Activated naive CD4-positive, alpha-beta T cell treated with Interleukin-2 at 50 U/mL for 16 hours (primary cell): ENCODE measurements at places on chromosomes 7 and 10.

GRCh38 chr10:84590327-84591193 lies 262.2 kb downstream of the CCSER2 start:
- DNase-seq, result no peak

DNA sequence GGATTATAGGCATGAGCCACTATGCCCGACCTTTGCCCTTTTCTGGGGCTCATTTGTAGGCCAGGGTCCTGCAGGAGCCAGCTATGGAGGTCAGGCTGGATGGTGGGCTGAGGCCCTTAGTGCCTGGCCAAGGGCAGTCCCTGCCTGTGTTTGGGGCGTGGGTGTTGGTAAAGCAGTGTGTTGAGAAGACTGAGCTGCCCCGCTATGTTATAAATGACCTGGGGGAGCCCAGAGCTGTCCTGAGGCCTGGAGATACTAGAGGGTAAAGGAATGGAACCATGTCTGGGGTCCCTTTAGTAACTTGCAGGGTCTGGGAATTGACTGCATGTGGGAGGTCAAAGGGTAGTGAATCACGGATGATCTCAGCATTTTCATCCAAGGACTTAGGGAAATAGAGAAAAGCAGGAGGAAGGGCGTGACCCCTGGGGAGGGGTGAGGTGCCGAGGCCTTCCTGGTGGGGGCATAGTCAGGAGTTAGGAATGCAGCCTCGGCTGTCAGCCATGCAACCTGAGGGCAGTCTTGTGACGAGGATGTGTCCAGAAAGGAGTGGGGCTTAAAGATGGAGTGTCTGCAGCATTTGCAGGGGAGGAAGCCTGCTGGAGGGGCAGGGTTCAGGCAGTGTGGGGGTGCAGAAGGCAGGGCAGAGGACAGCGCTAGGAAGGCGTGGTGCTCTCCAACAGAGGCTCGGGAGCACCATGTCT lies 31.5 kb downstream of the TMEM248 start:
- no peak for DNase-seq

GRCh38 chr10:132641966-132642731 lies 104.6 kb downstream of the INPP5A start:
- no peak for DNase-seq

GRCh38 chr7:51035716-51036115 lies 253.0 kb upstream of the GRB10 start:
- no peak for DNase-seq

- DNase-seq, result no peak
Measured at GRCh38 chr10:72270607-72271281, 3.0 kb upstream of the DDIT4 start.

- DNase-seq, result no peak
Measured at GRCh38 chr7:94698275-94698674, 42.3 kb upstream of the SGCE start.

- DNase-seq, result no peak
Measured at GRCh38 chr7:155844526-155844925, 32.3 kb upstream of the SHH start.

GRCh38 chr7:71021131-71021530 lies 110.8 kb upstream of the GALNT17 start:
- DNase-seq, result no peak

GRCh38 chr7:47078241-47078640 lies 503.7 kb downstream of the TNS3 start:
- DNase-seq, result no peak

DNA sequence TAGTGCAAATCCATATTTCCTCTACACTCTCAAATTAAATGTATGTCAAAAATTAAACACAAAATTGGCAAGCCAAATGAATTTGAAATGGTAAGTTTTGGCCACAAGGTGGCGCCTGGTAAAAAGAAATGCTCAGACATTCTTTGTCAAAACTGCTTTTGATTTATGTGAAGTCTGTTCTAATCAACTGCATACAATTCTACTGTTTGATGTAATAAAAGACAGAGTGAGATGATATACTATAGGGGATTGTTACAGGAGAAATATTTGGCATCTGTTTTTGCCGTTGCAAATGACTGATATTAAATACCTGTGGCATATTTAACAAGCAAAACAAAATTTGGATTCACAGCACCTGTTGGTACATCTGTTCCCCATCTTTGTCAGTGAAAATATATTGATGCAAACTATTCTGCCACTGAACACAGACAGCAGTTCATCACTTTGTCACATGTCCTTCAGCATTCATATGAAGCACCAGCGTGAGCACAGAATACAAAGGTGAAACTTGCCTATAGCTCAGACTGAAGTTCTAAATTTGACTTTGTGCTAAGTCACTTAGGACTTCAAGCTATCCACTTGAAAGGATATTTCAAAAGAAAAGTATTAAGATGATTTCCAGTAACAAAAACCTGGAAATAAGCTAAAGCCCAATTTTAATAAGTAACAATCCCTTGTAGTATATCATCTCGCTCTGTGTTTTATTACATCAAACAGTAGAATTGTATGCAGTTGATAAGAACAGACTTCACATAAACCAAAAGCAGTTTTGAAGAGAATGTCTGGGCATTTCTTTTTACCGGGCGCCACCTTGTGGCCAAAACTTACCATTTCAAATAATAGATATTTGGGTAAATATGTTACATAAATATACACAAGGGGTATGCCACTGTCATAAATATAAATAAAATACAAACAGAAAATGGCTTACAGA lies 10.2 kb upstream of the CH25H start:
- peak; percentile 66 for DNase-seq

DNA sequence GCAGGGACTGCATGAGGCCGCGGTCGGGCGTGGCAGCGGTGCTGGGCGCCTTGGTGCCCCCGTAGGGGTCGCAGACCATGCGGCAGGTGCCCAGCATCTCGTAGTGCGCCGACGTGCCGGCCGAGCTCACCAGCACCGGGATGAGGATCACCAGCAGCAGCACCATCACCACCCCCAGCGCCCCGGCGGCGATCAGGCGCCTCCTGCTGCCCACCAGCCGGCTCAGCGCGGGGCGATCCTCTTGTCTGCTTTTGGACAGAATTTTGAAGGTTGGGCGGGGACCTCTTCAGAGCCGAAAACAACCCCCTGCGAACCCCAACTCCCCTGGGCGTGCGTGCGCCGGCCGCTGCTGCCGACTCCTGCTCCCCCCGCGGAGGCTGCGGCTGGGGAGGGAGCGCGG lies 779 bp downstream of the C1QL3 start:
- DNase-seq, result peak; percentile 29

DNA sequence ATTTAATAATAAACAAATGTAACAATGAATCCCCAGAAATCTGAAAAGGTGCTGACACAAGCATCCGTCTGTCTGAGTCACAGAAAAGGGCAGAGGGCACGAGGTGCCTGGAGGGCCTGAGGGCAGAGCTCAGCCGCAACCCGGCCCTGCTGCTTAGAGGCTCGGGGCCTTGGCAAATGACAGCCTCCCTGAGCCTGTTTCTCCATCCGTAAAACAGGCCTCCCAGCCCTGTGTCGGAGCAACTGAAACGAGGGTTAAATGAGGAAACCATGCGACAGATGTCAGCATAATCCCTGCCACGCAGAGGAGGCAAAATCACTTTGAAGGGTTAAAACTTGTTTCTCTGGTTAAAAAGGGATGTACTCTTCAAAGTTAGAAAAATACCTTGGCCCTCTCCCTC lies 24.9 kb downstream of the NUDT1 start:
- DNase-seq, result no peak

DNA sequence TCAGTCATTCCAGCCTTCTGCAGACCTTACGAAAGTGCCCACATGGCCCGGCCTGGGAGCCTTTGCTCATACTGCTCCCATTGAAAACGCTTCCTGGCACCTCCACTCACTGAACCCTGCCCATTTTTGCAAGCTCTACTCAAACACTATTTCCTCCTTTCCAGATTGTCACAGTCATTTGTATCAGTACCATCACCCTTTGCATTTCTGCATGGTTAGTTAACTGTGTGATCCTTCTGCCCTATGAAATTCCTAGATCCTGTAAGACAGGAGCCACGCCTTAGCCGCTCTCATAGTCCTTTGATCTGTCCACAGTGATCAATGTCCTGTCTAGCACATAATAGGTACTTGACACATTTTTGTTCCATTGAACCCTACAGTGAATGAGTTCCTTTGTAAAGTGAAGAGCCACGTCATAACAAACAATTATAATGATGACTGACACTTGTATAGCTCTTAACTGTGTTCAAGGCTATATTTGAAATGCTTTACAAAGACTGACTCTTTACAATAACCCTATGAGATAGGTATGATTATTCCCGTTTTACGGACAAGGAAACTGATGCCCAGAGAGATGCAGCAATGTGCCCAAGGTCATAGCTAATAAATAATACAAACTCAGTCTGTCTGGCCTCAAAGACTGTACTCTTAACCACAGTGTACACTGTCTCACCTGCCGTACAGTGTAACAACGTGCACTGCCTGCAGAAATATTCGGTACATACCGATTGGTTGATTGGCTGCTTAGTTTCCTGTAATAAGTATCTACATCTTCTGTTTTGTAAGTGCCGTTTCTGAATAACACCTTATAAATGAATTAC lies 16.6 kb upstream of the ITIH2 start:
- no peak for DNase-seq
